A172 (cell line): ENCODE measurements at places on chromosomes 5 and 9. TPM values are rescaled to one million over a fixed set of nuclear protein-coding genes. Genes with fewer than 3 reads are reported as not detected.
A peak's percentile ranks its signal among the peaks of the same experiment; 100 is the strongest.

DNA sequence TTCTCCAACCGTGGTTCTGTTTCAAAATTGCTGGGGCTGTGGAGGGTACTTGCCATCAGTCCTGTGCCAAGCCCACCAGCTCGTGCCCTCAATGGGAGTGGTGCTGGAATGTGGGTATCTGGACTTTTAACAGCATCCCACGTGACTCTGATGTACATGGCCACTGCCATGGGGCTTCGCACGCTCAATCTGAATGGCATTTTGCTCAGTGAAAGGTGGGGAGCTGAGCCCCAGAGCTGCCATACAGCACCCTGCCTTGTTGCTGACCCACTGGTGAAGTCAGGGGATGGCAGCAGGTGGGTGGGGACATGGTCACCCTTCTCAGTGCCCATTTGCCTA is 16.6 kb upstream of the SYNPO start:
- no peak for DNase-seq

DNA sequence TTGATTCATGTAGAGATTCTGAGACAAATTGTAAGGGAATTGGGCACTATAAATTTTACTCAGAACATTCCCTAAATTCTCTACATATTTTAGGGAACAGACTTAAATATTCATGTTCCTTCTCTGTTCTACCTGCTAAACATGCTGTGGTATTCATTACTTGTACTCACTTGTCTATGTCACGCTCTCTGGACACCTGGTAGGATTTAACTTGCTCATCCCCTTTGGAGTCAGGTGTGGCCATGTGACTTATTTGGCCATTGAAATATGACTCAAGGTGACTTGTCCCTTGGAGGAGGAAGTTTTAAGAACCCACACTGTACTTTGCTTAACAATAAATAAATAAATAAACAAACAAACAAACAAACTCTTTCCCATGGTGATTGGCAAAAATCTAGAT is 2258.8 kb upstream of the WWC1 start:
- no peak for DNase-seq

DNA sequence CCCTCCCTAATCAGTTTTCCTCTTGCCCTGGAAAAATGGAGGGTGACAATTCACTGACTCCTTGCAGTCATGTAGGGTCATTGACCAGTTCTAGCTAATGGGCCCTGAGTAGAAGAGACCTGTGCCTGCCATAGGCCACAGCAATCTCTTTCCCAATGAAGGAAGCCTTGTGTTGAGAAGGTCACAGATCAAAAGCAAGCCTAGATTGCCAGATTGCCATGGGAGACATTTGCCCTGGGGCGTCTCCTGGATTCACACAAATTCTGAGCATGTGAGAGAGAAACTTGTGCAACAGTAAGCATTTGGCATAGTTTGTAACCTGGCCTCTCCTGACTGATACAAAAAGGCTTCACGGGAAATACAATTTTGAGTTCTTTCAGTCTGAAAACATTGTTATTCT is 148.0 kb downstream of the NUDT12 start:
- DNase-seq, result no peak

GRCh38 chr5:28110781-28111180 is 1072.4 kb upstream of the CDH9 start:
- no peak for DNase-seq

GRCh38 chr5:116044073-116044472 is 11.8 kb downstream of the ARL14EPL start:
- no peak for DNase-seq

DNA sequence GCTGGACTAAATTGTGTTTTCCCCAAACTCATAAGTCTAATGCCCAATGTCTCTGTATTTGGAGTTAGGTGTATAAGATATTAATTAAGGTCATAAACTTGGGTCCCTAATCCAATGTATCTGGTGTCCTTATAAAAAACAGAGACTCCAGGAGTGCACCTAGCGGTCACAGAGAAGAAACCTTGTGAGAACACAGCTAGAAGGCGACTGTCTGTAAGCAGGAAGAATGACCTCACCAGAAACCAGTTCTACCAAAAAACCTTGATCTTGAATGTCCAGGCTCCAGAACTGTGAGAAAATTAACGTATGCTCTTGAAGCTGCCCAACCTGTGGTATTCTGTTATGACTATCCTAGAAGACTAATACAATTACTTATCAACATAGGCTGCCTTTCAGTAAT is 591.7 kb upstream of the PTPRD start:
- peak; percentile 1 for DNase-seq

DNA sequence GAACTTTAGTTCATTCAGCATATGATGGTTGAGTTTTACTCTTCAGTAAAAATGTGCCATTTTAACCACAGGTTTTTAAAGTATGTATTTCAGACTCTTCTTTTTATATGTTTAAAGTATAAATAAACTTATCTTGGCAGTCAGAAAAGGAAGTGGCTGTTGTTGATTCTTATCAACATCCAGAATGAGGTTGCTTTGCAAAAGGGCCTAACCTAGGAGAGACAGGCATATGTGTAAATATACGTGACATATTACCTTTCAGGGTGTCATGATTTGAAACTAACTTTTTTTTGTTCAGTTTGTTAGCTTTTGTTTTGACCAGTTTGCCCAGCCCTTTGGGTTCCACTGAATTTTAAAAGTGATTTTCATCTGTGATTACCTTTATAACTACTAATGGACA is 7.4 kb downstream of the SMARCA2 start:
- DNase-seq, result no peak

- DNase-seq, result no peak
Observed at GRCh38 chr5:67805666-67806348, 409.7 kb upstream of the PIK3R1 start.

DNA sequence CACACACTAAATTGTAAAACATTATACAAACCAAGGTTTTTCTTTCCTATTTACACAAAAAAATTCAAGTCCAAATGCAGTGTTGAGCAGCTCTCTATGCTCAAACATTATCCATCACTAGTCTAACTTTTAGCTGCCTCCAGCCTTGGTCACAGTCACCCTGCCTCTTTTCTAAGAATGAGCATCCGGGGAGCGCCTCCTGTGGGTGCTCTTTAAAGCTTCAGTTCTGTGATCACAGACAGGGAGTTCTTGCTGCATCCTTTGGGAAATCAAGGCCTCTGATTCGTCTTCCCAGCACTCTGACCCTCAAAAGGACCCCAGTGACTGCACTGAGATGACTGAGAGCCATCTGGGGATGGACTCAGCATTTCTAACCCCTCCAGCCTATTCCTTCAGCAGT is 289.6 kb downstream of the SEC61B start:
- DNase-seq, result no peak

GRCh38 chr9:134640506-134641172 is 964 bp upstream of the COL5A1 start:
- DNase-seq, result no peak

- peak; percentile 8 for DNase-seq
Observed at GRCh38 chr5:168874713-168875380, 295.7 kb upstream of the PANK3 start.

DNA sequence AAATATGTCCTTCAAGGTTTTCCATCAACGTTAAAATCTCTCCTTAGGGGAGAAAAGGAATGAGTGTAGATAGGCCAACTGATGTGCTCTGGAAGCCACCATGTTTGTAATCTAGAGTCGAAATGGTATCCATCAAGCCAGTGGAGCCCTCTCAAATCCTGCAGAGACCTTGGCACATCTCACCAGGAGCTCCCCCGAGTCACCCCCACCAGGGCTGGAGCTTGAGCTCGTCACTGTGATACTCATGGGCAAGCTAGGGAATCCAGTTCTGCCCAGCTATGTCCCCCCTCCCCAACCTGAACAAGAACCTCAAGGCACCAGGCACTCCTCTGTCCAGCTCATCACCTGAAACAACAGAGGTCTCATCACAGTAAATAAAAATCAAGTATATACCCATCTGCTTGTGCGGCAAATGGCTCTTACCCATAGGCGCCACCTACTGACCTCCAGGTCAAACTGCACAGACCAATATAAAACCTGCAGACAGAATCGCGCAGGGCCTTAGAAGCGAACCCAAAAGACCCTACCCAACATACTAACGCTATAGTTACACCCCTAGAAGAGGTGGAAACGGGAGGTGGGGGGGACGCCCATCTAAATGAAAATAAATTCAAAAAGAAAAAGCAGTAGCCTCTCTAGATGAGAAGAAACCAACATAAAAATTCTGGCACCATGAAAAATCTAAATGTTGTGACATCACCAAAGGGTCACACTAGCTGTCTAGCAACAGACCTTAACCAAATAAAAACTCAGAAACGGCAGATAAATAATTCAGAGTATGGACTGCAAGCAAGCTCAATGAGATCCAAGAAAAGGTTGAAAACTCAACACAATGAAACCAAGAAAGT is 75.0 kb downstream of the TTC39B start:
- DNase-seq, result no peak

- no peak for DNase-seq
Observed at GRCh38 chr9:89699646-89700045, 94.8 kb downstream of the GADD45G start.

DNA sequence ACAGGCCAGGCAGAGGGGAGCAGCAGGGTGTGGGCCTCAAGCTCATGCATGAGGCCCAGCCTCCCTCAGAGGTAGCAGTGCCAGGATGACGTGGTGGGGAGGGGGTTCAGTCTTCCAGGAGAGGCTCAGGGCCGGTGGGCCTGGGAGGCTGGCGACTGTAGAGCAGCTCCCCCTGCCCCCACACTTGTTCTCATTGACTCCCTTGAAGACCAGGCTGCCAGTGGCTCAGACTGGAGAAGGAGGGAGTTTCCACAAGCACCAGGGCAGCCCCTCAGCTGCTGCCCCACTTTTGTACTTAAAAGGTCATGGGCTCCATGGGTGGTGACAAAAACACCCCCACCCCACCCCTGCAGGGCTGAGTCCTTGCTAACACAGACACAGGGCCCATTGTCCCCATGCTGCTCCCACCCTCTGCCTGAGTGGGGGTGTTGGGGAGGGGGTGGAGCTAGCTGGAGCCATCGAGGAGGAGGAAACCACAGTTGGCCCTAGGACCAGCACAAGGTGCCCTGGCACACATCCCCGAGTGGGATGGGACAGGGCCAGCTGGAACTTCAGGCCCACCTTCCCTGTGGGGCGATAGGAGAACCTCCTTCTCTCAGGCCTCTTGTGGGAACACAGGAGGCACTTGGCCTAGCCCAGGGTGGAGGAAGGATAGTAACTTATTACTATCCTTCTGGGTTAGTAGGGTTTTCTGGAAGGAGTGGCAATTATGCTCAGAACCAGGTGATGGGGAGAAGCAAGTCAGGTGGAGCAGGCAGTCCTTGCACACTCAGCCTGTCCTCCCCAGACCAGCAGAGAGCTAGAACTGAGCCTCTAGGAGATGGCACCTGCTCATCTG is 10.7 kb downstream of the PDLIM4 start:
- no peak for DNase-seq

DNA sequence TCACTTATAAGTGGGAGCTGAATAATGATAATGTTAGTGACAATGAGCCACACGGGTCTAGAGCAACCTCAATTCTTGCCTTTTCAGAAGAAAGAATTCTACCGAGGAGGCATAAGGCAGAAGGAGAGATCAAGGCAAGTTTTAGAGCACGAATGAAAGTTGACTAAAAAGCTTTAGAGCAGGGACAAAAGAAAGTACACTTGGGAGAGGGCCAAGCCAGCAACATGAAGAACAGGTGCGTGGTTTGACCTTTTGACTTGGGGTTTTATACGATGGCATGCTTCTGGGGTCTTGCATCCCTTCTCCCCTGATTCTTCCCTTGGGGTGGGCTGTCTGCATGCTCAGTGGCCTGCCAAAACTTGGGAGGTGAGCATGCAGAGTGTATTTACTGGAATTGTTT is 12.5 kb upstream of the OXCT1 start:
- DNase-seq, result no peak

DNA sequence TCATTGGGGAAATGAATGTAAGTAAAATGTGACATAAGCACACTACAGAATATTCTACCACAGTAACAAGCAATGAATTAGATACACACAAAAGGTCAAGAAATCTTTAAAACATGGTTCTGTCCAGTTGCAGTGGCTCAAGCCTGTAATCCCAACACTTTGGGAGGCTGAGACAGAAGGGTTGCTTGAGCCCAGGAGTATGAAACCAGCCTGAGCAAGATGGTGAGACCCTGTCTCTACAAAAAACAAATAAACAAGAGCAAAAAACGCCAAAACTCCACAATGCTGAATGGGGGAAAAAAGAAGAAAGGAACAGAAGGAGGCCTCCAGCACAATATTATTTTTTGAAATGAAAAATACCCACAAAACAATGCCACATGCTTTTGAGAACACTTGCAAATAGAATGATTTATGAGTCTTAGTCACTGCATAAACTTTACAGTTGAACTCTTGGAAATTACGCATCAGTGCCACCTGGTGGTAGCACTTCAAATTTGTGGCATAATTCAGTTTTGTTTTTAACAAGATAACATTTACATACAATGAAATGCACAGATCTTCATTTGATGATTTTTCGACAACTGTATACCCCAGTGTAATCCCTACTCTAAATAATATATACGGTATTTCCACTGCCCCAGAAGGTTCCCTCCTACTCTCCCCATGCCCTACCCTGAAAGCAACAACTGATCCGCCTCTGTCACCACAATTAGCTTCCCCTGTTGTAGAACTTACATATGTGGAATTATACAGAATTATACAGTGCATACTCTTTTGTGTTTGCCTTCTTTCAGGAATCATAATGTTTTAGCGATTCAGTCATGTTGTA is 14.4 kb upstream of the SPINK4 start:
- DNase-seq, result peak; percentile 69

DNA sequence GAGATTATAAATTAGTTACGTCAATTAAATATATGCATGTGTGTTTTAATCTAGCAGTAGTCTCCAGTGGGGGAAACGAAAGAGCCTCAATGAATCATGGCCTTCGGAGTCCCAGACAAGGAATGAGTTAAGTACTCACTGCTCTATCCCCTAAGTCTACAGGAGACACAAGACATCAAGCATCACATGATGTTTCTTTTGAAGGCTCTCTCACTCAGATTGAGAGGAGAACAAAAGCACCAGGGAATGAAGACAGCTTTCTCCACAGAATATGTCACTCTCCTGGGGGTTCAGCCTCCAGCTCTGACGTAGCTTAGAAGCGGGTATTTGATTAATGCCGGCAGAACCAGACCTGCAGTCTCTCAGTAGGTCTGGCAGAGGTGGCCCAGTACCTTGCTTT is 381.4 kb downstream of the ACTL7B start:
- DNase-seq, result no peak

DNA sequence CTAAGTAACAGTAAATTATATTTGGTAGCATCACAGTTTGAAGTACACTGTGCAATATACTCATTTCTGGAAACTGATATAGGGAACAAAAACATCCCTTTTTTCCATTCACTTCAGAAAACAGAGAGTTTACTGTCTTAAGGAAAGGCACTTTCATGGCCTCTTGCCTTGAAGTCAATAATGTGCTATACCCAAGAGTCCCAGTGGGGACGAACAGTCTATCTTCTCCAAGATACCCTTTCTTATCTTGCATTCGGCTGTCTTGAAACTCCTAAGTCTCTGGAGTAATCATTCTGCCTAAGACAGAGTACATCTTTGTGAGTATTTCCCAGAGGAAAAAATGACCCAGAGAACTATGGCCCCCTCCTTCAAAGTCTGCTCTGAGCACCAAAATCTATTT is 107.1 kb downstream of the SLC1A3 start:
- DNase-seq, result no peak

GRCh38 chr5:10315824-10316509 is 8.3 kb upstream of the CMBL start:
- no peak for DNase-seq

ANXA1 gene
- total RNA-seq, result 920 and 1,111 TPM in 2 replicates

DMRT3 gene
- total RNA-seq, result 0.24 TPM in 2 replicates

SUSD3 gene
- total RNA-seq, result not detected in 2 replicates

NR4A3 gene
- total RNA-seq, result 0.02 TPM in 1 of 2 replicates, not detected in the other

NIPBL gene
- 12.3 and 12.9 TPM in 2 replicates for total RNA-seq

PCDHGC4 gene
- 0.22 TPM in 1 of 2 replicates, not detected in the other for total RNA-seq

LAMC3 gene
- total RNA-seq, result 1.0 and 1.4 TPM in 2 replicates

DMRTA1 gene
- total RNA-seq, result 0.88 and 2.3 TPM in 2 replicates

GLRA1 gene
- total RNA-seq, result not detected in 2 replicates

PFN3 gene
- not detected in 2 replicates for total RNA-seq

TLR4 gene
- 11.6 and 18.5 TPM in 2 replicates for total RNA-seq
